Retinal pigment epithelial cell (primary cell): ENCODE measurements at places on chromosomes 2 and 18.

DNA sequence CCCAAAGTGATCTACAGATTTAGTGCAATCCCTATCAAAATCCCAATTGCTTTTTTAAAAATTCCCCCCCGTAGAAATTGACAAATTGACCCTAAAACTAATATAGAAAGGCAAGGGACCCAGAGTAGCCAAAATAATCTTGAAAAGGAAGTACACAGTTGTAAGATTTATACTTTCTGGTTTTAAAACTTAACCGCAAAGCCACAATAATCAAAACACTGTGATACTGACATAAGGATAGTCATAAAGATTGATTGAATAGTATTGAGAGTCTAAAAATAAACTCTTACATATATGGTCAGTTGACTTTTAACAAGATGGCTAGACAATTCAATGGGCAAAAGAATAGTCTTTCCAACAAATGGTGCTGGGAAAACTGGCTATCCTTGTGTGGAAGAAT lies 58.7 kb upstream of the GAREM2 start:
- no peak for DNase-seq

DNA sequence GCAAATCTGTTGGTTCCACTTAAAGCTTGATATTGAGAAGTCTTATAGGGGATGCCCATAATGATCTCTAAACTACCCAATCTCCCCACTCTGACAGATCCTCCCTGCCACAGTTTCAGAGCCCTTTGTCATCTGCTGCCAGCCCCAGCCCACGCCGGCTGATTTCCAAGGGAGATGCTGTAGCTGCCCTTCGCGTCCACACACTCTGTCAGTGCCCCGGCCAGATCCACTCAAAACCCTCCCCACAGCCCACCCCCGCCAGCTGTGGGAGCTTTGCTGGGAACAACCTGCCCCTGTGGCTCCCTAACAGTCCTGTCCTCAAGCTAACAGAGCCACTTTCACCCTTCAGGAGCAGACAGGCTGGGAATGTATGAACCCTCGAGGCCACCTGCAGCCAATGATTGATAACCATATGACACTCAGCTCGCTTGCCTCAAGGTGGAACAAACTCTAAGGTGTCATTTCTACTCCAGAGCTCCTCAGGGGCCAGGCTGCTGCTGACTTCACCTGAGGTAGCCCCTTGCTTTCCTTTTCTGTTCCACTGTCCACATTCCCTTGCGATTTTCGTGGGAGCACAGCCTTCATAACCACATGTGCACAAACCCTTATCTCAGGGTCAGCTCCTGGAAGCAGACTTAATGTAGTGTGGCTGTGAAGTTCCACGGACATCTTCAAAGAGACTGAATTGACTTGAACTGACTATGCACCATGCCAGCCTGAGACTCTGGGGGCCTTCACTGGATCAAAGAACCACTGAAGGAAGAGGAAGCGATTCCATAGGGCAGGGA lies 92.6 kb upstream of the LGALSL start:
- DNase-seq = no peak

GRCh38 chr2:46885376-46885775 lies 30.2 kb downstream of the MCFD2 start:
- no peak for DNase-seq

DNA sequence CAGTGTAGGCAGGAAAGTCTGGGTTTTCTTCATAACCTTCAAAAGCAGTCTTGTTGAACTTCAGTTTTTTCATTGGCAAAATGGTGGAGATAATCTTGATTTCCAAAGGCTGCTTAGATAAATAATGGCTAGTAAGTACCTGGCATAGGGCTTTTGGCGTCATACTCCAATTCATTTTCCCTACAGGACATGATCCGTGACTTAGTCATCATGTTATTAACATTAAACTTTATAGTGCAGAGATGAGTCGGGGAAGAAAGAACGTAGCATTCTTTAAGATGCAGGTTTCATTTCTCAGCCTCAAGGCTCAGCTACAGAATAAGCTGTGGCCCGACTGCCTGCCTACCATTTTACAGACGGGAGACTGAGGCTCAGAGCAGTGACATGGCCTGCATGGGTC lies 64.0 kb downstream of the RALBP1 start:
- no peak for DNase-seq

GRCh38 chr2:45617496-45617895 lies 6.4 kb upstream of the SRBD1 start:
- DNase-seq = no peak
